ENCODE measurements at places on chromosomes 2 and 18.

DNA sequence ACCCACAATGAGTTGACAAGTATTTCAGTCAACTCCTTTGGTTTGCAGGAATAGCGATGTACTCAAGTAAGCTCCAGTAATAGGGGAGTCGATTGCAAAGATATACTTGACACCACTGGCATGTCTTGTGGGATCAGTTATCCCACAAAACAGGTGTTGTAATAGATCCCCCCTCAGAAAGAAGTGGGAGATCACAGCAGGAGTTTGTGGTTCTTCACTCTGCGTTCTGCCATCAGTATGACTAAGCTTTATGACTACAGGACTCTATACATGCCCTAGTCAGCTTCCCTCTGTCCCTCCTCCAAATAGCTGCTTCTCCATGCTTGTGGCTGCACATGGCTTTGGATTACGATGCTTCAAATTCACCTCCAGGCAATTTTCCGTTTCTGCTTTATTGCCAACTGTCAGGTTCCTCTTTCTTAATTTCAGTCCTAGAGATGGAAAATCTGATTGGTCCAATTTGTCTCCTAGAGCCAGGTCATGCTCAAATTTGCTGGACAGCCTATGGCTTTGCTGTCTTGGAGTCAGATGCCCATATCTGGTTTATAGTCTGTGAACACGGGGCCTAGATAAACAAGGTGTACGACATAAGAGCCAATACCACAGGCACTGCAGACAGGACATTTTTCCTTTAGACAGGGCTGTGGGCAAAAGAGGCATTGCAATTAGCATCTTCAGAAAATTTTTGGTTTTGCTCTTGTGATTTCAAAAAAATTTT, 221.7 kb downstream of the PAX3 start:
- no peak for DNase-seq

GRCh38 chr18:25976554-25976953, 113.9 kb downstream of the SS18 start:
- no peak for DNase-seq

DNA sequence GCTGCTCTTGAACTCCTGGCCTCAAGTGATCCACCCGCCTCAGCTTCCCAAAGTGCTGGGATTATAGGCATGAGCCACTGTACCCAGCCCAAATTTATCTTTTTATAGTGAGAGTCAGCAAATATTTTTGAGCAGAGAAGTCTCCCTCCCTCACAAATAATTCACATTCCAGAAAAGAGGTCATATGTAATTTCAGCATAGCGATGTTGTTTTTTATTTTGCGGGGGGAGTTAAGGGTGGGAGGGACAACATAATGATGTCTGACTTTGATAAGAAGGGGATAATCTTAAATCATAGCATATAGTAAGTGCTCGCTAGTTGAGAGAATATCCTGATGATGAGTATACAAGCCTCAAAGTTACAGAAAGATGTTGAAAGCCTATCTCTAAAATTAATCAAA, 1090.2 kb upstream of the ACVR2A start:
- DNase-seq: no peak

DNA sequence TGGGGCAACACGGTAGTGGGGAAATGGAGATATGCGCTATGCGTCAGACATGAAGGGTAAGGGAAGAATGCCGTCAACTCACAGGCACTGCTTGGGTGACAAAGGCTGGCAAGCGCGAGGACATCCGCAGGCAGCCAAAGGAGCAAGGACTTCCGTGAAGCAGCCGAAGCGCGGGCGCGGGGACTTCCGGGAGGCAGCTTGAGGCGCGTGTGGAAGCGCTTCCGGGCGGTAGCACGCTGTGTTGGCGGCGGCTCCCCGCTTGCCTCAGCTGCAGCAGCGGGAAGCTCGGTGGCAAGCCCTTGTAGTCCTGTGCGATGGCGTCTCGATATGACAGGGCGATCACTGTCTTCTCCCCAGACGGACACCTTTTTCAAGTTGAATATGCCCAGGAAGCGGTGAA, at the start of gene PSMA8:
TSS of gene PSMA8 (plus strand) at position 218 of the 400 bp plus-strand sequence. CDS start at position 315, 97 bp downstream.
- DNase-seq: peak; percentile 64

DNA sequence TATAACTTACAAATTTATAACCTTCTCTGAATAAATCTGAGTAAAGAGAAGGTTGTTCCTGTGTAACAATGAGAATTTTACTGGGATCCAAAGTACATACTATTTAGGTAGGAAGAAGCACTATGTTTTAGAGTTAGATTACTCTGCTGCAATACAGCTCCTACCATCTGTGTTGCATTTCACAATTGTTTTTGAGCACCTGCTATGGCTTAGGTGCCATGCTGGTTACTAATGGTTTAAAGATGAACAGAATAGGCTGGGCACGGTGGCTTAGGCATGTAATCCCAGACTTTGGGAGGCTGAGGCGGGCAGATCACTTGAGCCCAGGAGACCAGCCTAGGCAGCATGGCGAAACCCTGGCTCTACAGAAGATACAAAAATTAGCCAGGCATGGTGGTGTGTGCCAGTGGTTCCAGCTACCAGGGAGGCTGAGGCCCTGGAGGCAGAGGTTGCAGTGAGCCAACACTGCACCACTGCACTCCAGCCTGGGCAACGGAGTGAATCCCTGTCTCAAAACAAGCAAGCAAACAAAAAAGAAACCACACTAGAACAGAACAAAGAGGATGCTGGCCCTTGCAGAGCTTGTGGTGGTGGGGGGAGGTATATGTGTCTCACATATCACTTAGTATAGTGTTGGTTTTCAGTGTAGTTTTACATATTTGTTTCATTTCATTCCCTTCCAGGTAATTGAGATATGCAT, 56.7 kb downstream of the SPTBN1 start:
- no peak for DNase-seq

DNA sequence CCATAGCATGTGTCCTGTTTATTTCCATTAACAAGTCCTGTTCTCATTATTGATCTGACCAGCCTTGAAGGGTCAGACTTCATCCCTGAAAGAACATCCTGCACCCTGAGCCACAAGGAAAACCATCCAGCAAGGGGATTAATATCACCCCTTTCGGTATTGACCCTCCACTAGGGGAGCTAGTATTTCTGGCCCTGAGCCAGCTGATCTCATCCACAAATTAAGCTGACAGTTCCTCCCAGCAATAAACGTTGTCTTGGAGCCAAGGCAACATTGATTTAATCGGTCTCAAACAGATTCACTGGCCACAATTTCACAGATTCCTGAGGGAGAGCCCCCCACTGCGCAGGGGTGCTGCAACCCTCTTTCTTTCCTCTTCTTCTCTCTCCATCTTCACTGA, 353.1 kb upstream of the FANCL start:
- no peak for DNase-seq

GRCh38 chr2:145407-145806, 99.1 kb upstream of the FAM110C start:
- DNase-seq: no peak

DNA sequence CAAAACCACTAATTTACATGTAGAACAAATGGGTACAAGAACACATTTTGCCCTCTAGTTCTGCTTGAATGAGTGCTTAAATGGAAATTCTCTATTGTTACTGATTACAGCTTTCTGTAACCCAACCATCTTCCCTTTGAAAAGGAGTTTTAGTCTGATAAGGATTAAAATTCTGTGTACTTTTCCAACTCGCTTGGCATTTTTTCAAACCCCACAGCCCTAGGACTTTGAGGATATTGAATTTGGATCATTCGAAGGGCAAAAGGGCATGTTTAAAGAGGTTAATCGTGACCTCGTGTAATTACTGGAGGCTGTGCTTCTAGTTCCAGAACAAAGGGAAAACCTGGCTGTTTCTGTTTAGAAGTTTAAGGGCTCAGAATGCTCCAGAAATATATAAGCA, 432.3 kb downstream of the PID1 start:
- DNase-seq: no peak

- DNase-seq: no peak
Observed at GRCh38 chr2:85134896-85135659, 1.9 kb downstream of the TCF7L1 start.

DNA sequence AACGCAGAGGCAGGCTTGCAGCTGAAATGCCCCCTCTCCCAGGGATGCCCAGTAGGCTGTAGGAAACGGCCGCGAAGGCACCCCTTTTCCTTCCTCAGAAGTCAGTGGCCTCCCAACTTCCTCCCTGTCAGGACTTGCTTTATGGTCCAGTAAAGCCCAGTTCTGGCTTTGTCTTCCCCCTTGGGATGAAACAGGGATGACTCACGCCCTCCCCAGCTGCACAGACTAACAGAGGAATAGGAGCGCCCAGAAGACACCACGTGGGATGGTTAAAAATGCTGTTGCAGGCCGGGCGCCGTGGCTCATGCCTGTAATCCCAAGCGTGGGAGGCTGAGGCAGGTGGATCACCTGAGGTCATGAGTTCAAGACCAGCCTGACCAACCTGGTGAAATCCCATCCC, 6.9 kb downstream of the CREG2 start:
- DNase-seq: no peak

GRCh38 chr2:121008975-121009374, 273.3 kb downstream of the GLI2 start:
- DNase-seq: no peak

DNA sequence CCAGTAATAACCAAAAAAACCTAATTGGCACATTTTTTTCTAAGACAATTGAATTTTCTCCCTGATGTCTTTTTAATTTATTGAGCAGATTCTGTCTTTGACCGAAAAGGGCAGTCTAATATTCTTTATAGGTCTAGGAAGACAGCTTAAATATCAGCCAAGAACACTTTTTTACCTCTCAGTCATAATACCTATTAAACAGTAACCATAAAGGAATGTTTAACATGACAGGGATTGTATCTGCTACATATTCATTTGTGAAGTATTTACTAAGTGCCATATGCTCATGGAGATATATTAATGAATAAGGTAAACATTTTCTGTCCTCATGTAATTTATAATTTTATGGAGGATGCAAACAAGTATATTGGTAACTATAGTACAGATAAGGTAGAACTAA, 3.1 kb upstream of the HTR2B start:
- DNase-seq: no peak

DNA sequence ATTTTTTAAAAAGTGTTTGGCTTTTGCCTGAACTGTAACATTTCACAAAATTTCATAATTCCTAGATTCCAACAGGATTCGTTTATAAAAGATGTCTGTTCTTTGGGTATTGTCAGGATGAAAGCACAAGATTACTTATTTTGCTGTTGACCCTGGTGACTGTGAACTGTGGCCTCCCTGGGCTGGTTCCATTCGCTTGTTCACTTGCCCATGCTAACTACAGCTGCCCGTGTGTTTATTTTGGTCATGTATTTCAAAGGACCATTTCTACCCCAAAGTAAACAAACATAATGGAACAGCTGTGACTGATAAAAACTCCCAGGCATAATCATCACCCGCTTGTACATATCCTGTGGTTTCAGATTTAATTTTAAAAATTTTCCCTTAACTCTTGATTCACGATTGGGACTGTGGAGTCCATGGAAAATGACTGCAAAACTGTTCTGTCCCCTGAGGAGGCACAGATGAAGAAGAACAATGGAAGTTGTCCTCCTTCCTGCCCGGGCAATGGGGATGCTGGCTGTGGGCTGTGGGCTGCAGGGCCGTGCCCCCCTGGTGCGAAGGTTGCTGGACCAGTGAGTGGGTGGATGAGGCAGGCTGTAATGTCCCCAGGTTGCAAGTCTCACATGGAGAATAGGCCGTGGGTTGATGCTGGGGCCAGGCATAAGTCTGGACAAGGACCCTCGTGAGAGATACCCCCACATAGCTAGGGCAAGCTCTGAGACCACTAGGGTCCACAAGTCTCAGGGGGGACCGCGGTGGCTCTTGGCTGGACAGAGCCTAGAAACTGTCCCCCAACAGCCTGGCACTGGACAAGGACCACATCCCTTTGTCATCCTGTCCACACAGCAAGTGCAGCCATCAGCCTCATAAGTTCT, 28.9 kb upstream of the HDAC4 start:
- DNase-seq: no peak

DNA sequence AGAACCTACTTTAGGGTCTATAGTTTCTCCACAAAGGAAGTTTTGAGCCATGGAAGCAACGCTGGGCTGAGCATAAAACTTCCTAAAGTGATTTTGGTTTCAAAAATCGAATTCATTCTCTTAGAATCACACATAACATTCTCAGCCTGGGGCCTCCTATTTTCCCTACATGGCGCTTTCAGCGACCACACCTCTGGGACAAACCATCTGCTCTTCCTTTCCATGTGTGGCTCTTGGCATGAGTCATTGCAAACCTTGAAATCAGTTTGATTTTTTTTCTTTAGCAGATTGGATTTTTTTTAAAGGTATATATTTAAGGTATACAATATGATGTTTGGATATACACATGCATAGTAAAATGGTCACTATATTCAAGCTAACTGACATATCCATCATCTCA, 72.5 kb upstream of the APCDD1 start:
- DNase-seq: no peak

GRCh38 chr2:198000417-198000816, 196.0 kb downstream of the PLCL1 start:
- no peak for DNase-seq

GRCh38 chr2:235053651-235054050, 101.8 kb downstream of the SH3BP4 start:
- DNase-seq: no peak

DNA sequence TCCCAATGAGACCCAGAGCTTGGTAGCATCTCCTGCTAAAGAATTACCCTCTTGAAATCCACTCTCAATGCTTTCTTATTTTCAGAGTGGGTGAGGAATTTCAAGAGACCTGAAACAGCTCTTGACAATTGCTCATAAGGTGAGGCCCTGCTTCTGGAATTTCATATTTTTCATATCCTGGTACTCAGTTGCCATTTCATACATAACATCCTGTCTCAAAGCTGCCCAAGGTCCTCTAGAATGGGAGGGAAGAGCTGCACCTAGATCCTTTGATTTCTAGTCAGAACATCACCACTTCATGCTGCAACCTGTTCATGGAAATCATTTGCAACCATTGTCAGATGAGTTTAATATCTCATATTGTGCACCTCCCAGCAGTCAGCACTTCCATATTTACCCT, 404.8 kb upstream of the GALNT5 start:
- DNase-seq: no peak

DNA sequence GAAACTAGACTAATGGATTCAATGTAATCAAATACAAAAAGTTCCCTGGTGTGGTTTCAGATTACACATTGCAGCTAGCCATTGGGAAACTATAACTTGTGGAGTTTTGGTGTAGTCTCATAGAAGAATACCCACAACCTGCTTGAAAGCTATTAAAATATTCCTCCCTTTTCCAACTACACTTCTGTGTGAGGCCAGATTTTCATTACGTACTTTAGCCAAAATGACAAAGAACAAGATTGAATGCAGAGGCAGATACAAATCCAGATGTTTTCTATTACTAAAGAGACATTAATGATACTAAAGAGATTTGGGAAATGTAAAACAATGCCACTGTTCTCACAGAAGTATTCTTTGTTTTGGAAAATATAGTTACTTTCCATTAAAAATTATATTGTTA, 128.7 kb upstream of the SLC35G4 start:
- no peak for DNase-seq

Data from CD4-positive, alpha-beta T cell treated with Interleukin-10 for 1 hour (primary cell).